ENCODE measurements at places on chromosomes 2 and 18.

DNA sequence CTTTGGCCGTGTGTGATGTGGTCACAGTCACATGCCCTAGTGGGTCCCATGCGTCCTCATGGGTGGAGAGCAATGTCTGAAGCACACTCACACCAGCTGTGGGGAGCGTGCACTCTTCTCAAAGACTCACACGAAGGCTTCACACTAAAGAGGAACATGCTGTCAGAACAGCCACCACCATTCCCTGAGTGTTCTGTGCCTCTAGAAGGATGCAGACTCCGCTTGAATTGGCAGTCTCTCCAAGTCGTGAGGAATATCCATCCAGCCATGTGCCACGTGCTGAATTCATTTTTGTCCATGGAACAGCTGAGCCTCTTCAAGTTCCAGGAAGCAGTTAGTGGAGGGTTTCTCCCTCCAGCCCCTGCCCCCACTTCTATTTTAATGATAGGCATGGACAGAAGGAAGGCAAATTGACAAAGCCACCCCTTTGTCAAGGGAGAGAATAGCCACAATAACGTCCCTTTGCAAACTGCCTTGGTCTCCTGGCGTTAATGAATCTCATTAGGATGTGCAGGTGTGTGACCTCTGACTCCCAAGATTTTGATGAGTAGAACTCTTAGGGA is 464.3 kb upstream of the ID2 start:
- DNase-seq = no peak

GRCh38 chr18:21918693-21919092 is 178.1 kb downstream of the MIB1 start:
- DNase-seq = no peak

GRCh38 chr2:150872756-150873395 is 385.4 kb upstream of the RND3 start:
- no peak for DNase-seq

DNA sequence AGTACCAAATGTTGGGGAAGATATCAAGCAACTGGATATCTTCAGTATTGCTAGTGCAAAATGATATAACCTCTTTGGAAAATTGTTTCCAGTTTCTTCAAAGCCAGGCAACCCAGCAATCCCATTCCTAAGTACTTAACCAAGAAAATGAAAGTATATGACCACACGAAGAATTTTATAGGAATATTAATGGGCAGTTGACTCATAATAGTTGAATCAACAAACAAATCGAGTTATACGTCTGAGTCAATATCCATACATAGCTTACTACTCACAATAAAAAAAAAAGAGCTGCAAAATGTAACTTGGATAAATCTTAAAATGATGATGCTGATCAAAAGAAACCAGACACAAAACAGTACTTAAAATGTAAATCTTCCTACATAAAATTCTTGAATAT is 810.4 kb downstream of the METTL4 start:
- DNase-seq = no peak

GRCh38 chr2:55961318-55961911 is 37.8 kb upstream of the EFEMP1 start:
- DNase-seq = peak; percentile 19

DNA sequence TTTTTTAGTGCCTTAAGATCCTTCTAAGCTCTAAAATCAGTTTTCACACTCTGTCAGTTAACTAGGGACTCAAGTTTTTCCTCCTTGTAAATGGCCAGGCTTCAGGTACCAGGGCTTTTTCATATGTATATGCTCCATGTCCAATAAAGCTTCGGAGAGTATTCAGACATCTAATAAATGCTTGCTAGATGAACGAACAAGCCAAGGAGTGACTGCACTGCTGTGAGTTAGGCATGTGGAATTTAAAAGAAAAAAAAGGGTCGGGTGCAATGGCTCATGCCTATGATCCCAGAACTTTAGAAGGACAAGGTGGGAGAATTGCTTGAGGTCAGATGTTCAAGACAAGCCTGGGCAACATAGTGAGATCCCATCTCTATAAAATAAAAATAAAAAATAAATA is 81.9 kb downstream of the CDH2 start:
- DNase-seq = no peak

DNA sequence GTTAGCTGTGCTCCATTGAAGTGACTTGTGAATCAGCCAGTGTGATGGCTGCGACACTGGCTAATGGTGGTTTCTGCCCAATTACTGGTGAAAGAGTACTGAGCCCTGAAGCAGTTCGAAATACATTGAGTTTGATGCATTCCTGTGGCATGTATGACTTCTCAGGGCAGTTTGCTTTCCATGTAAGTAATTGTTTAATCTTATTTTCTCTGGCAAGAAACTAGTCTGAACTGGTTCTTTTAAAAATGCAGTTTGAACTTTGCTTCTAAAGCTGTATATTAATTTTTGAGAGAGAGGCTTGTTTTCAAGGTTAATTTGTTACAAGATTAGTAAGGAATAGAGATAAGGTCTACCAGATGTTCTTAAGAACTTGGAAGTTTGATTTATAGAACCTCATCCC is 46.7 kb downstream of the GLS start:
- DNase-seq = no peak

Data from NCI-H774 (cell line).